ENCODE measurements at places on chromosomes 5 and 9.

DNA sequence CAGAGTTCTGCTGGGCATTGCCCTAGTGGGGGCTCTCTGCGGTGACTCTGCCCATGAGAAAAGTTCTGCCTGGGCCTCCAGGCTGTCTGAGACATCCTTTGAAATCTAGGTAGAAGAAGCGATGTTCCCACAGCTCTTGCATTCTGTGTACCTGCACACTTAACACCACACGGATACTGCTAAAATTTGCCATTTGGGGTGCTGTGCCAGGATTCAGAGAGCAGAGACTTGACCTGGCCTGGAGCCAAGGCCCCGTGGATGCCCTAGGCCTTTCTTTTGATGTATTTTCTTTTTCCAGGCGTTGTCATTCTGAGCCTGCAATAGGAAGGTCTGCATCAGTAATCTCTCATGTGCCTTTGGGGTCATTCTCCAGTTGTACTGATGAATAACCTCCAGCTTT lies 89.3 kb upstream of the IL12B start:
- ATAC-seq = no peak

GRCh38 chr5:1345876-1346626 lies 1.2 kb upstream of the CLPTM1L start:
- no peak for ATAC-seq

GRCh38 chr5:464843-465590 lies 22.0 kb downstream of the EXOC3 start:
- ATAC-seq = no peak

DNA sequence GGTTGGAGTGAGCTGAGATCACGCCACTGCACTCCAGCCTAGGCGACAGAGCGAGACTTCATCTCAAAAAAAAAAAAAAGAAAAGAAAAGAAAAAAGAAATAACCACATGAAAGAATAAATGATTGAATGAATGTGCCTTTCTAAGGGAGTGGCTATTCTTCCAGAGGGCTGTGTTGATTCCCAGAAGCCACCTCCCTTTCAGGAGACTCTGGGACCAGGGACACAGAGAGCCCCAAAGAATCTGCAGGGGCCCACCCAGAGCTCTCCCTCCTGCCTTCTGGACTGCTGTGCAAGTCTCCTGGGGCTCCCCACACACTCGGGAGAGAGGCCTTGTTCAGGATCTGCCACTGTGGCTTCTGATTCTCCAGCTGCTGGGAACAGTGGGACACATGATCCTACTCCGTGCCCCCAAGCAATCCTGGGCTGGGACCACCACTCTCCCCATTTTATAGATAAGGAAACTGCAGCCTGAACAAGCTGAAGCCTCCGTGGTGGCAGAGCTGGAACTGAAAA lies 23.6 kb downstream of the CAMK2A start:
- ATAC-seq = no peak

GRCh38 chr5:122083535-122083934 lies 5.5 kb upstream of the LOX start:
- ATAC-seq = no peak

GRCh38 chr9:73093740-73094379 lies 57.8 kb upstream of the ANXA1 start:
- no peak for ATAC-seq
